ENCODE measurements at places on chromosomes 12 and 14. TPM values are rescaled to one million over a fixed set of nuclear protein-coding genes. Genes with fewer than 3 reads are reported as not detected.

The NRXN3 gene
- 1.2 TPM for total RNA-seq

DNA sequence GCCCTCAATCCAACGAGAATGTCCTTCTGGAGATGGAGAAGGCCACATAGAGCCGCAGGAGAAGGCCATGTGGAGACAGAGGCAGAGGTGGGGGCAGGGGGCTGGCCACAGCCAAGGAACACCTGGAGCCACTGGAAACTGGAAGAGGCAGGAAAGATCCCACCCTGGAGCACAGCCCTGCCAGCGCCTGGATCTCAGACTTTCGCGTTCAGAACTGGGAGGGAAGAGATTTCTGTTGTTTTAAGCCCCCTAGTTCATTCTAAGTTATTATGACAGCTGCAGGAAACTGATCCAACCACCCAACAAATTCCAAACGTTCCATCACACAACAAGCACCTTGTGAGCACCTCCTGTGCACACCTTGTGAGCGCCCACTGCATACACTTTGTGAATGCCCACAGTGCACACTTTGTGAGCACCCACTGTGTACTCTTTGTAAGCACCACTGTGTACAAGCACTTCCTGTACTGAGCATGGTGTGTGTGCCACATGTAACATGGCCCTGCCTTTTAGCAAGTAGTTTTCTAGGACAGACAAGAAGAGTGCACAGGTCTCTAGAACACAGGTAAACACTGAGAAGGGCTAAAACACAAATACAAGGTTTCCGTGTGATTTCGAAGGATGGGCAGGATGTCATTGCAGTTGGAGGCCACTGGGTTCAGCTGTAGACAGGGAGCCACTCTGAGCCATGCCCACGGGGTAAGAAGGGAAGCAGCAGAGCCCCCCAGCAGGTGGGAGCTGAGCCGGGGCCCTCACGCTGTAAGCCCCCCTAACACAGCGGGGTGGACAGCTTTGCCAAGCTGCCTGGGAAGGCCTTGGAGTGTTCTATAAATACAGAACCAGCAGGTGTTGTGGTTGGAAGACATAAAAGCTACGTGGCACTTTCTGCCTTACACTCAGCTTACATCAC, 15.4 kb downstream of the RIMBP2 start:
- no peak overlapping the region for H3K4me3 ChIP-seq
- H3K4me1 ChIP-seq, result no peaks in the 10 kb centered on the region
- DNase-seq, result no peak

GRCh38 chr12:12336049-12336411, 14.0 kb downstream of the MANSC1 start:
- no peak overlapping the region for H3K4me3 ChIP-seq
- no peaks in the 10 kb centered on the region for H3K27me3 ChIP-seq
- H3K4me1 ChIP-seq, result peaks cover 24% of the 10 kb centered on the region

The B4GALNT3 gene
- total RNA-seq, result 43.4 TPM

- H3K4me3 ChIP-seq, result no peak overlapping the region
- H3K27me3 ChIP-seq, result peaks cover 8% of the 10 kb centered on the region
- no peaks in the 10 kb centered on the region for H3K36me3 ChIP-seq
- H3K27ac ChIP-seq, result no peak overlapping the region
Observed at GRCh38 chr14:61925043-61925442, 162.8 kb downstream of the SNAPC1 start.

The IL23A gene
- total RNA-seq, result not detected

DNA sequence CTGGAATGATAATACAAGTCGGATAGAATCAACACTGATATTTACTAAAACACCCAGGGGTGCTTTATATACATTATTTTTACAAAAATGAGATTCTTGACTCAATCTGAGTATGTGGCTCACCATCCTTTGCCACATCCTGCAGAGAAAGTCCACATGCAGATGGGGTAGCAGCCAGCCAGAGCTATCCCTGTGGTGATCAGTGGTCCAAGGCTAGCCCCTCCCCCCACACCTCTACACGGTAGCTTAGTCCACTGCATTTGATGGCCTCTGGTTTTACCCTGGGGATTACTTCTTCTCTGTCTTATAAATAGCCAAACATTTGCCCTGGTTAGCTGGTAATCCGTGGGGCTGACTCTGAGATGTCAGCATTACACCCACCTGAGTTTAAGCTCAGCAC, 28.1 kb upstream of the TTC7B start:
- no peak for DNase-seq
- no peak overlapping the region for H3K4me3 ChIP-seq
- no peaks in the 10 kb centered on the region for H3K36me3 ChIP-seq
- no peak overlapping the region for H3K27ac ChIP-seq

The SLCO1C1 gene
- 1.1 TPM for total RNA-seq

DNA sequence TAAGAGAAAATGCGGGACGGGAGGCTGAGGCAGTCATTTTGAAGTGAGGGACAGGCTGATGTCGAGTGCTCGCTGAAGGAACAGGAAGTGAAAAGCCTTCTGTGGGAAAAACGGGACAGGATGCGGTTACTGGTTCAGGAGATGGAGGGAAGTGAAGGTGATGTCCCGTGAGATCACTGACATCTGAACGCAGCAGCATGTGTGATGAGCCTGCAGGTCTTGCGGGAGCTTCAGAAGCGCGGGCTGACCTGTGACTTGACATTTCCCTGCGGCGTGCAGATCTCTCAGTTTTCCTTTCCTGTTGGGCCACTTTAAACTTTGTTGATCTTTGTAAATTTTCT, 77.8 kb downstream of the DDX51 start:
- peaks cover 8% of the 10 kb centered on the region for H3K4me1 ChIP-seq
- peaks cover 90% of the 10 kb centered on the region for H3K36me3 ChIP-seq
- no peaks in the 10 kb centered on the region for H3K27me3 ChIP-seq

- no peaks in the 10 kb centered on the region for H3K4me1 ChIP-seq
- no peak for DNase-seq
- no peak within 1 kb of the TSS for H3K4me3 ChIP-seq
- peaks cover 7% of the 10 kb centered on the region for H3K27me3 ChIP-seq
- H3K36me3 ChIP-seq, result no peaks in the 10 kb centered on the region
Observed at GRCh38 chr12:48525332-48525731, at the start of gene OR8S1. OR8S1 (plus strand) TSS chr12:48525632; CDS start chr12:48525632, 0 bp downstream.

The INHBC gene
- total RNA-seq, result not detected

- H3K4me1 ChIP-seq, result peaks cover 20% of the 10 kb centered on the region
- no peaks in the 10 kb centered on the region for H3K36me3 ChIP-seq
- no peak for DNase-seq
- H3K27ac ChIP-seq, result no peak overlapping the region
- H3K27me3 ChIP-seq, result no peaks in the 10 kb centered on the region
Observed at GRCh38 chr12:92571169-92571568, 131.6 kb upstream of the PLEKHG7 start.

DNA sequence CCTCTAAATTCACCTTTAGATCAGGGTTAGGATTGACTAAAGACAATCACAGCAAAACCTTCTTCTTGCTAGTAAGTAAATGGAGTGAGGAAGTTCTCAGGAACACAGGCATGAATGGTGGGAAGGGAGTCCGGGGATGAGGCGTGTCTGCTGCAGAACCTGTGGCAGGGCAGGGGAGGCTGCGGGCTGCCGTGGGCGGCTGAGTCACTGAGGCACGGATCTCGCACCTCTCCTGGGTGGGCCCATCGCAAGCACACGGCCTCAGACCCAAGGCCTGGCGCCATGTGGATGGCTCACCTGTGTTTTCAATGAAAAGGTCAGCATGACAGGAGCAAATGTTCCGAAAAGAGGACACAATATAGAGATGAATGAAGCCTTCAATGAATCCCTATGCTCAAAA, 85.4 kb downstream of the PIWIL1 start:
- no peak overlapping the region for H3K4me3 ChIP-seq
- H3K27me3 ChIP-seq, result peaks cover 64% of the 10 kb centered on the region
- H3K27ac ChIP-seq, result no peak overlapping the region
- H3K36me3 ChIP-seq, result no peaks in the 10 kb centered on the region
- no peaks in the 10 kb centered on the region for H3K4me1 ChIP-seq

- H3K27me3 ChIP-seq, result no peaks in the 10 kb centered on the region
- no peak for DNase-seq
- H3K4me3 ChIP-seq, result no peak overlapping the region
- peaks cover 11% of the 10 kb centered on the region for H3K4me1 ChIP-seq
- H3K27ac ChIP-seq, result no peak overlapping the region
- H3K36me3 ChIP-seq, result no peaks in the 10 kb centered on the region
Observed at GRCh38 chr14:99976681-99977080, 88.5 kb upstream of the EVL start.

The MMP17 gene
- 0.77 TPM for total RNA-seq

The RFX4 gene
- total RNA-seq, result not detected

The PSEN1 gene
- 25.2 TPM for total RNA-seq

The RNF212B gene
- total RNA-seq, result not detected

The CLEC4C gene
- not detected for total RNA-seq

DNA sequence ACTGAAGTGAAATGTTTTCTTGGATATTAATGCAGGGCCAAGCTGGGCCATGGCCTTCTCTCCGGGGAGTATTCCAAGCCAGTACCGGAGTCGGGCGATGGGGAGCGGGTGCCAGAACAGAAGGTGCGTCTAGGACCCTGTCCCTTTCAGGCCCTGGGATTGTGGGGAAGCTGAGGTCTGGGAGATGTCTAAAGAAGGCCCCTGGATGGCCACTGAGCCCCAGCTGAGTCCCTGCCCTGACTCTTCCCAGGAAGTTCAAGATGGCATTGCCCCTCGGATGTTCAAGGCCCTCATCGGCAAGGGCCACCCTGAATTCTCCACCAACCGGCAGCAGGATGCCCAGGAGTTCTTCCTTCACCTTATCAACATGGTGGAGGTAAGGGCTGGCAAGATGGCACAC, 7.2 kb upstream of the TPI1 start:
- no peak for DNase-seq
- no peak overlapping the region for H3K4me3 ChIP-seq
- no peak overlapping the region for H3K27ac ChIP-seq
- peaks cover 98% of the 10 kb centered on the region for H3K36me3 ChIP-seq

The RNU4-1 gene
- total RNA-seq, result 2,088 TPM

The CLEC4D gene
- not detected for total RNA-seq

- H3K27me3 ChIP-seq, result no peaks in the 10 kb centered on the region
- H3K36me3 ChIP-seq, result no peaks in the 10 kb centered on the region
- no peak overlapping the region for H3K4me3 ChIP-seq
- DNase-seq, result no peak
Observed at GRCh38 chr12:28975564-28976340, 173.3 kb upstream of the FAR2 start.

DNA sequence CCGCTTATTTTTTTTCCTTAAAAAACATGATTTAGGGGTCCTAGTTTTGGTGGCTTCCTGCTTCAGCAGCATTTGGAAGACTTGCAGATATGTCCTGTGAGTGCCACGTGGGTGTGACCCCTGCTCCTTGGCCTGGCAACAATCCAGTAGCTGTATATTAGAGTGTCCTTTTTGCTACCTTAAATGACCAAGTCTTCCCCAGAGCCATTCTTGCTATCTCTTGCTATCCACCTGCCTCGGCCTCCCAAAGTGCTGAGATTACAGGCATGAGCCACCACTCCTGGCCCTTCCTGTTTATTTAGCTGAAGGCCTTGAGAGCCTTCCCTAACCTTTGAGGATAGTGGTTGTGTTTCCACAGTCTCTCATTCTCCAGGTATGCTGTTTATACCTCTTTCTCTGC, 17.0 kb downstream of the TPCN1 start:
- peaks cover 100% of the 10 kb centered on the region for H3K4me1 ChIP-seq
- peak overlapping the region; percentile 99 for H3K27ac ChIP-seq
- no peak overlapping the region for H3K4me3 ChIP-seq
- no peaks in the 10 kb centered on the region for H3K27me3 ChIP-seq
- peaks cover 42% of the 10 kb centered on the region for H3K36me3 ChIP-seq

- H3K4me1 ChIP-seq, result peaks cover 8% of the 10 kb centered on the region
- no peaks in the 10 kb centered on the region for H3K36me3 ChIP-seq
- DNase-seq, result no peak
- H3K27ac ChIP-seq, result no peak overlapping the region
Observed at GRCh38 chr12:53289891-53290290, 5.5 kb upstream of the PFDN5 start.

The PRICKLE1 gene
- total RNA-seq, result 20.9 TPM

The ANO4 gene
- total RNA-seq, result not detected

The LTBP2 gene
- 26.5 TPM for total RNA-seq

The CMTM5 gene
- total RNA-seq, result 1.0 TPM
